Vagina (tissue), 2 donors: ENCODE measurements at places on chromosomes 4 and X.

GRCh38 chrX:21778236-21778635 lies 20.3 kb upstream of the SMPX start:
- DNase-seq = no peak

DNA sequence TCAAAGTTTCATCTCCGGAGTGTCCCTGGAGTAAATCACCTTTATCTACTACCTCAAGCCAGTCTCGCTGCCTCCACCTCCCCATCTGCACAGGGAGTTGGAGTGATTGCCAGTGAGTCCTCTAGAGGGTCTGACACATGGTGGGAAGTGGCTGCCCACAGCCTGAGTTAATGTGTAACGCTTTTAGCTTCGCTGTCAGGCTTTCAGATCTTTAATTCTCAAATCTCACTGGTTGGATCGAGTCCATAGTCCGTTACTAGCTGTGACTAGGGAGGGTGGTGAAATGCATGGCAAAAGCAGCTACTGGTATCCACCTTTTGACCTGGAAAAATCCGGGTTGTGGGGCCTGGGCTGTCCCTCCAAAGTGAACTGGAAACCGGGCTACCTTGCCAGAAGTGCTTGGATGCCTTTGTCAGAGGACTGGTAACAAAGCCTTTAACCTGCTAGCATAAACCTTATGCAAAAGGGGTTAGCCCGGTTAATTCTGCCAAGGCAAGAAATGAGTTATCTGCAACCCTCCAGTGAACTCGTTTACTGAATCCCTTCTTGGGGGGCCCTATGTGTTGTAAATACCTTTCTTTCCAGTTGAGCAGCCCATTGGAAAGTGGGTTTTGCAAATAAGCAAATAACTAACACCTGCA lies 5.1 kb upstream of the WDR1 start:
- DNase-seq = no peak

GRCh38 chr4:87843936-87844335 lies 11.2 kb downstream of the MEPE start:
- no peak for DNase-seq

- no peak for DNase-seq
Measured at GRCh38 chr4:5824635-5825034, 68.3 kb downstream of the CRMP1 start.

- DNase-seq = no peak
Measured at GRCh38 chr4:173217727-173218126, 49.1 kb downstream of the GALNT7 start.

DNA sequence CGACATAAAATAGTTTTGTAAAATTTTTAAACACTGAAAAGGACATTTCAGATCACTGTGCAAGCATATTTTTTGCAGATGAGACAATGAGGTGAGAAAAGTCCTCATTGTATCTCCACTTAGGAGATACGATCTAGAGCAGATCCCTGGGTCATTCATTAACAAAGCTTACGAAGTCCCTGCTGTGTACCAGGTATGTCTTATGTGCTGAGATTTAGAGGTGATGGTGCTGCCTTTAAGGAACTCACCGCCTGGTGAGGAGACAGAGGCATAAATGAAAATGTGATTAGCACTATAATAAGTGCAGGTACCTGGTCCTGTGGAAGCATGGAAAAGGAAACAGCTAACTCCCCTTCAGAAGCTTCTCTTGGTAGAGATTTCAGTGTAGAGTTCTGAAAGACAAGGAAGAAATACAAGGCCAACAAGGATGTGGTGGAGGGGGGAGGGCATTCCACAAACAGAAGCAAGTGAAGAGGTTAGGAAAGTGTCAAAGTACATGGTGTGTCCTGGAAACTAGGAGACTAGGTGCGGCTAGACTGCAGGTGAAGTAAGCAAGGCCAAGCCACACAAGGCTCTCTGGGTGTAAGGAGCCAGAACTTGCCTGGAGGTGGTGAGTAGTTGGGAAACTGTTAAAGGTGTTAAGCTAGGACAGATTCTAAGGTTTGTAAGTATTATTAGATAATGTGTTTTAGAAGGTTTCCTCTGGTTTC lies 1.5 kb upstream of the NDNF start:
- DNase-seq = no peak

DNA sequence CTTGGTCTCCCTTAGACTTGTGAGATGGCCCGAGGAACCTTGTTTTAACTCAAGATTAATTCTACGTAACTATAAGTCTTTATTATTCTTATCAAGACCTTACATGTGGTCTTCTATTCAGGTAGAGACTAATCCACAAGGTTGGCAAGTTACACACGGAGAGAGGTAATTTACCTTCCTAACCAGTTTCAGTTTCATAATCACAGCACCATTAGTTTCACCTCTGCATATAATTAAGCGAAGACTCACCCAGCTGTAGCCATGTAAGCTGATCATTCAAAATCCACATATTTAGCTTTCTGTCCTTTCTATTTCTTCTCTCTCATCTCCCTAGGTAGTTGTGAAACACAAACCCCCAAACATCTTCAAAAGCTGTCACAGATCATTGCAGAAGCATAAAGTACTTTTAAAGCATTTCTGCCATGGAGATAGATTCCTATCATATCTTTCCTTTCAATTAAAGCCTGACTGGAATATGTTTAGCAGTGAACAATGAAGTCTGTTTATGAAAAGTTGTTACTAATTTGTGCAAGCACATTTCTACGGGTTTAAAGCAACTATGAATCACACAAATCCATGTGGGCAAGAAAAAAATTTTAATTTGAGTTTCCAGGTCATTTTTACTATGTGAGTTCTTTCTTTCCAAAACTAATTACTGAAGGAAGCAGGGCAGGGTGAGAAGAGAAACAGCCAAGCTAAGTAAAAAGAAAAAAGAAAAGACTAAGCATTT lies 78.5 kb downstream of the BTC start:
- no peak for DNase-seq

- DNase-seq = no peak
Measured at GRCh38 chrX:15881381-15881897, 26.8 kb upstream of the AP1S2 start.

GRCh38 chrX:139692506-139692849 lies 15.5 kb downstream of the MCF2 start:
- no peak for DNase-seq

GRCh38 chr4:94334962-94335361 lies 7.7 kb downstream of the HPGDS start:
- no peak for DNase-seq

DNA sequence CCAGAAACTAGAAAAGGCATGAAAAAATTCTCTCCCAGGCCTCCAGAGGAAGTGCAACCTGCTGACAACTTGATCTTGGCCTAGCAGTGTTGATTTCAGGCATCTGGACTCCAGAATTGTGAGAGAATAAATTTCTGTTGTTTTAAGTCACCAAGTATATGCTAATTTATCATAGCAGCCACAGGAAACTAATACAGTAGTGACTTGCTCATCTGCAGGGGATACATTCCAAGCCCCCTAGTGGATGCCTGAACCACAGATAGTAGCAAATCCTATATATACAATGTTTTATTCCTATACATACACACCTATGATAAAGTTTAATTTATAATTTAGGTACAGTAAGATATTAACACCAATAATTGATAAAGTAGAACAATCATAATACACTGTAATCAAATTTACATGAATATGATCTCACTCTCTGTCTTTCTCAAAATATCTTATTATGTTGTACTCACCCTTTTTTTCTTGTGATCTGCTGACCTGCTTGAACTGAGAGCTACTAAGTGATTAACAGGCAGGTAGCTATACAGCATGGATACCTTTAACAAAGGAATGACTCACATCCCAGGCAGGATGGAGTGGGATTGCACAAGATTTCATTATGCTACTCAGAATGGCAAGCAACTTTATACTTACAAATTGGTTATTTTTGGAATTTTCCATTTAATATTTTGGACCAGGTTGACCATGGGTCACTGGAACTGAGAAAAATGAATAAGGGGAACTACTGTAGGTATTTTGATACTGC lies 501.1 kb downstream of the KCNIP4 start:
- DNase-seq = no peak

DNA sequence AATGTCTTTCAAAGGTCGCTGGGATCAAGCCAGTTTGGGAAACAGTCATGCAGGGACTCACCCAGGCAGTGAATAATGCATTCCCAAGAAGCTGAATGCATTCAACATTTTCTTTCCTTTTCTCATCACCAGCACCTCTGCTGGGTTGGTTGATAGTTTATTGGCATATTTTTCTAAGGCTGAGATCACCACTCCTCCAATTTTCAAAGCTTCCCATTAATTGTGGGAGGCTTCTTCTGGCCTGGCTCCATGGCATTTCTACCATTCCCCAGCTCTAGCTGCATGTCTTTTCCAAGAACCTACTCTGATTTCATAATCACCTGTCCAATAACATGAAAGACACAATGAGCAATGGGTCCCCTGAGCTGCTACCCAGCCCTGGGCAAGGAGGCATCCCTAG lies 35.8 kb downstream of the CHRDL1 start:
- no peak for DNase-seq

- no peak for DNase-seq
Measured at GRCh38 chrX:20445109-20445508, 178.4 kb upstream of the RPS6KA3 start.

DNA sequence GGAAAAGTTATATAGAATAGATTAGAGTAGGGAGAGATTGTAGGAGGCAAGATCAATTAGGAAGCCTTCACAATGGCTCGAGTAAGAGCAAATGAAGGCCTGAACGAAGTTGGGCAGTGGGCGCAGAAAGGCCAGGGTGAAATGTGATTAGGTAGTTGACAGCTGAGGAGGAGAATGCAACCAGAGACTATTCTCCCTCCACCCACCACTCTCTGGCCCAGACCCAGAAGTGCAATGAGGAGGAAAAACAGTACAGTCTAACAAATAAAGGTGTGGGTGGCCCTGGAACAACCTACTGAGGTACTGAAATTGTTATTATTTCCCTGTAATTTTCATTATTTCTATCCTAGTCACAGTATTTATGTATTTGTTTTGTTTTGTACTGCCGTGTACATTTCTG lies 176.7 kb downstream of the SLC39A8 start:
- no peak for DNase-seq

DNA sequence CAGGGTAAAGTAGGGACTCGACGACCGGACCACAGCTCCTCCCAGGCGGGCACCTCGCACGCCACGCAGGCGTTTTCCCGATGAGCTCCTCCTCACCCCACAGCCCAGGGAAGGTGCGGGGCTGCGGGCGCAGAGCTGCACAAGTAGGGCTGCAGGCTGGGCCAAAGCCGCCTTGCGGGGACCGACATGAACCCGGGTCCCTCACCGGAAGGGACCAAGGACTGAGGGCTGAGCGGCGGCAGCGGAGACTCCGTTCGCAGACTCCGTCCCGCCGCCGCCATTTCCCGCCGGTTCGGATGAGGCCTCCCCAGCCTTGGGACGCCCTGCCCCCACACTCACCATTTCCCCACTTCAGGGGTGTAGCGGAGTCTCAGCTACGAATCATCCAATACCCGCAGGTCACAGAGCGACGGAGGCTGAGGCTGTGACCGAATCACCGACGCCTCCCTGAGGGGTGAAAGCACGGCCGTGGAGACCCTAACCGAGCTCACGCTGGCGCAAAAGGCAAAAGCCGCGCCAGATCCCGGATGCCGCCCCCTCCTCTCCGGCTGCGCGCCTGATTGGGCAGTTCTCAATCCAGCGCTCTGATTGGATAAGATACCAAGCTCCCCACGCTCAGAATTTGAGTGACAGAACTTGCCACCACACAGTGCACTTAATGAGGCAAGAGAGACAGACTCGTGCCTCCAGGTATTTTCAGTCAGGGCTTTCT lies at the start of gene ZNF732:
Gene ZNF732 (minus strand): TSS at position 506 of the 712 bp plus-strand sequence. CDS start 164 bp downstream, at position 342.
- no peak for DNase-seq

DNA sequence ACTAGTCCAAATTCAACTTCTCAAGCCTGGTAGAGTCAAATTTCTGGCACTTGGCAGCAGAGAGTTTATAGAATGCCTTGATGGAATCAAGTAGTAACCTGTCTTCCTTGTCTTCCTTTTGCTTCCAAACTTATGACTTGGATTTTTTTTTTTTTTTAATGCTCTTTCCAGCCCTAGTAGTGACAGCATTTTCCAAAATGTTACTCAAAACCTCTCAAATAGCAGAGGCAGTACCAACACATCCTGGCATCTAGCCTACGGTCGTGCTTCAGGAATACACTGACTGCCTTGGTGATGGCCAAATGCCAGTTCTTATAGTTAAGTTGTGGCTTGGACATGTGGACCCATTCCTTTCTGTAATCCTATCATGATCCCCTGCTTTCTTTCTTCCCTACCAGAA lies 46.0 kb downstream of the GALNT7 start:
- no peak for DNase-seq

- DNase-seq = no peak
Measured at GRCh38 chr4:52244103-52244775, 193.1 kb downstream of the SPATA18 start.

- DNase-seq = no peak
Measured at GRCh38 chr4:110137829-110138228, 60.6 kb downstream of the ELOVL6 start.

DNA sequence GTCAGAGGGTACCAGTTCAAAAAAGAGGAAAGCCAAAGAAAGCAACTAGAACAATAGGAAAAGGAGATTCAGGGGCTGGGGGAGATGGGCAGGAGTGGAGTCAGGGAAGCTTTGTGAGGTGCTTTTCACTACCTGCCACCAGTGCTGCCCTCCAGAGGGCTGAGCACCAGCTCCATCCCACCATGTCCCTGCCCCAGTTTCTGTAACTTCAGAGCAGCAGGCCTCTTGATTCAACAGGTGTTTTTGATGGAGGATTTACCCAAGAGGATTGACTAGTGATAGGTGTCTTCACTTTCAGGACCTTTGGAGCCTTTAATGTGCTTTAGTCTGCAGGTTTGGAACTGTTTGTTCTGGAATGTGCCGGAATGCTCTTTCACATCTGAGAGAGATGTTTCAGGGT lies 12.1 kb downstream of the KIT start:
- DNase-seq = no peak
